Nasal cavity respiratory epithelium epithelial cell of viscerocranial mucosa (primary cell): ENCODE measurements at places on chromosomes 13 and 19. TPM values are rescaled to one million over a fixed set of nuclear protein-coding genes. Genes with fewer than 3 reads are reported as not detected.

The PTH2 gene
- not detected in 2 replicates for total RNA-seq

The ERICH4 gene
- total RNA-seq = not detected in 2 replicates

The KXD1 gene
- 47.2 and 53.5 TPM in 2 replicates for total RNA-seq

The GAS6 gene
- total RNA-seq = 34.9 and 72.3 TPM in 2 replicates

The ZNF418 gene
- total RNA-seq = 4.4 and 9.4 TPM in 2 replicates
